ENCODE measurements at places on chromosomes 13 and 19.

- no peak for DNase-seq
Observed at GRCh38 chr19:14102756-14103155, 12.2 kb upstream of the SAMD1 start.

DNA sequence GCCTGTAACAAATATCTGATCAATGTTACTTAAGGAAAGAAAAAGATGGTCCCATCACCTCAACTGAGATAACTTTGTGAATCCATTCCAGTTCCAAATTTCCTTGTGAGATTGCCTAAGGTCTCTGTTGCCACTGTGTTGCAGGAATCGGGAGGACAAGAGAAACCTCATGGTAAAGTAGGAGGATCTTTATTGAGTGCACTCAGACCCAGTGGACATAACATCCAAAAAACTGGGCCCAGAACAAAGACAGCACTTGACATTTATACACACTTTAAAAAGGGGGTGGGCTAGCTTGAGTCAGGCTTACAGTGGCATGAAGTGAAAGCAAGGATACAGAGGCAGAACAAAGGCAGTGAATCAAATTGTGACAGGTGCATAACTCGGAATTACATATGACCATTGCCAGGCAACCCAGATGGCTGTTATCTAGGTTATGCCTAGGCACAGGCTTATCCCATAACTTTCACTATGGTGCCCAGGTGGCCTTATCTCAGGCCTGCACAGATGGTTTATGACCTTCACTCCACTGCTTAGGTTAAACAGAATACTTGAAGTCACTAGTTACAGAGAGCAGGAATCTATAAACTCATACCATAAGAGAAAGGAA, 459.4 kb upstream of the PCDH20 start:
- DNase-seq: no peak

- no peak for DNase-seq
Observed at GRCh38 chr13:42929886-42930535, 62.0 kb downstream of the EPSTI1 start.

GRCh38 chr19:9937001-9937411, 691 bp upstream of the OLFM2 start:
- DNase-seq: no peak

- no peak for DNase-seq
Observed at GRCh38 chr13:25677956-25678355, 306.2 kb downstream of the ATP8A2 start.

DNA sequence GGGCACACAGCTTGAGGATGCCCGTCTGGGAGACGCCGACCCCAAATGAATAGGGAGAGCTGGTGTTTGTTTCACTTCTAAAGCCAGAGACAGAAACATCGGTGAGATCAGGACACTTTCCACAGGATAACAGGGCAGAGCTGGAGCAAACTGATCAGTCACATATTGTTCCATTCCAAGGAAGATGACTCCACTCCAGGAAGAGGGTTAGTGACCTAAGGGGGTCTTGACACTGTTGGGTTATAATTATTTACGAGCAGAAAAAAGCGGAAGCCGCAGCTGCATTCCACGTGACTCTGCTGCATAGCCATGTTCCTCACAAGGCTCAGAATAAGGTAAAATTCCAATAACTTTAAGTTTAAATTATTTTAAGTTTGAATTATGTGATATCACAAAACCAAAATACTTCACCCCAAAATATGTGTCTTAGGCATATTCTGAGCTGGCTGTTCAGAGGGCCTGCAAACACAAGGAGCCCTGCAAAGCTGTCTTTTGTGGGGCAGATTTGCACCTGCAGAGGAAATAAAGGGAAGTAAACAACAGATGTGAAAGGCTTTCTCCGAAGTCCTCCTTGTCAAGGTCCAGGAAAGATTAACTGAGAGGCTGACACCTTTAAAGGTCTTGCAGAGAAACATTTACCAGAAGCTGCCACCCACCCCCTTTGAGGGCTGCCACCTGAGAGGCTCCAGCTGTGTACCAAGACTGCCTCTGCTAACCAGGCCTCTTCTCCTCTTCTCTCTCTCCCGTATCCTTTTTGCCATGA, 819.2 kb downstream of the UQCRFS1 start:
- no peak for DNase-seq

- no peak for DNase-seq
Observed at GRCh38 chr13:104809483-104809882, 1726.0 kb downstream of the EFNB2 start.
